ENCODE measurements at places on chromosomes 5 and 9. TPM values are rescaled to one million over a fixed set of nuclear protein-coding genes. Genes with fewer than 3 reads are reported as not detected.

DNA sequence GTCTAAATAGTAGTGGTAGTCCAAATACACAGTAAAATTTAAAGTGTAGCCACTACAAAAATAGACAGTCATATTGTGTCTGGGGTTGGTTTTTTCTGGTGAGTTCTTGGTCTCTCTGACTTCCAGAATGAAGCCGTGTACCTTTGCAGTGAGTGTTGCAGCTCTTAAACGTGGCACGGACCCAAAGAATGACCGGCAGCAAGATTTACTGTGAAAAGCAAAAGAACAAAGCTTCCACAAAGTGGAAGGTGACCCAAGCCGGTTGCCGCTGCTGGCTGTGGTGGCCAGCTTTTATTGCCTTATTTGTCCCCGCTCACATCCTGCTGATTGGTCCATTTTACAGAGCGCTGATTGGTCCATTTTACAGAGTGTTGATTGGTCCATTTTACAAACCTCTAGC lies 188.7 kb downstream of the ZNF608 start:
- no peak for DNase-seq

DNA sequence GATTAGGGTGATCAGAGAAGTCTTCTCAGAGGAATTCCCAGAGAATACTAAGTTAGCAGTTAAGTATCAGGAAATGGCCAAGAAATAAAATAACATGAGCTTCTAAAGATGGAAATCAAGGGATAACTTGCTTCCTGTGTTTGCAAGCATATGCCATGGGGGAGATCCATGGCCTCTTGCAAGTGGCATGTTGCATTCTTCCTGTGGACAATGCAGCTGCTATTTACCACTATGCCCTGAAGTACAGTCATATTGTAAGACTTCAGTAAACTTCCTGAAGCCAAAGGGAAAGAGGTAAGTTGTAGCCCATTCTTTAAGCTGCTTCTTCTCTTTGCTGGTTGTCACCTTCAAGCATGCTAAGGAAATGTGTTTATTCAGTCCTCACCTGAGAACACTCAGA lies 154.7 kb upstream of the RUSC2 start:
- DNase-seq = no peak

GRCh38 chr5:178232124-178232919 lies at the start of gene PHYKPL:
PHYKPL (minus strand) TSS chr5:178232802; CDS start chr5:178232550, 252 bp downstream.
- DNase-seq = peak; percentile 95

- DNase-seq = no peak
Observed at GRCh38 chr5:7678030-7678429, 172.9 kb downstream of the CFAP90 start.

The COQ4 gene
- 45.9 TPM for total RNA-seq

The OLFML2A gene
- total RNA-seq = 7.4 TPM

Measured in H7 (cell line).